ENCODE measurements at places on chromosomes 5 and 9.

DNA sequence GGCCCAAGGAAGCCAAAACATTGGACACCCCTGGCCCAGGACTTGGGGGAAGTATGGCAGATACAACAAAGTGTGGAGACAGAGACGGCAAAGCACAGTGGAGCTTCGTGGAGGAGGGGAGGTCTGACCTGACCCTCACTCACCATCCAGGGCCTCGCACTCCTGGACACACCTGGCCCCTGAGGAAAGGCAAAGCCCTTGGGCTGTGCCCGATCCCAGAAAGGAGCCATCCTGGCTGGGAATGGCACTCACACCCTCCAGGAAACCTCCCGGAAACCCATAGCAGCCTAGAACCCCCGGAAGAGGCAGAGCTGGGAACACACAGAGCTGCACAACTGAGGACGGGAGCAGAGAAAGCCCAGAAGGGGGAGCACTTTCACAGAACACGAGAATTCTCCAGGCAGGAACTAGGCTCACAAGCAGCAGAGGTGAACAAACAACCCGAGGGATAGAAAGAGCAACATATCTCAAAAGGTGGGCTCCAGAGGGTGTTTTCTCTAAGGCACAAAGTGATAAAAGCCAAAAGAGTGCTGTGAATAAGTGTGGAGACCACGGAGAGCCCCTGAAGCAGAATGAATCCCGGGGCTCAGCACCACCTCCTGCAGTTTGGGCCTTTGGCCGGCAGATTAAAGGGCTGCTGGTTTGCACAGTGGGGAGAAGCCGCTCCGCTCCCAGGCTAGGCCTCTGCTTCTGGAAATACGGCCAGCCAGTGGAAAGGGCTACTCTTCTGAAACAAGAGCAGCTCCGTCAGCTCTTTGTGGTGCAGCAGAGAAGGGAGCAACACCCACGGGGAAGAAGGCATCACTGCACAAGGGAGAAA, 108.2 kb downstream of the UBE2R2 start:
- DNase-seq = no peak

DNA sequence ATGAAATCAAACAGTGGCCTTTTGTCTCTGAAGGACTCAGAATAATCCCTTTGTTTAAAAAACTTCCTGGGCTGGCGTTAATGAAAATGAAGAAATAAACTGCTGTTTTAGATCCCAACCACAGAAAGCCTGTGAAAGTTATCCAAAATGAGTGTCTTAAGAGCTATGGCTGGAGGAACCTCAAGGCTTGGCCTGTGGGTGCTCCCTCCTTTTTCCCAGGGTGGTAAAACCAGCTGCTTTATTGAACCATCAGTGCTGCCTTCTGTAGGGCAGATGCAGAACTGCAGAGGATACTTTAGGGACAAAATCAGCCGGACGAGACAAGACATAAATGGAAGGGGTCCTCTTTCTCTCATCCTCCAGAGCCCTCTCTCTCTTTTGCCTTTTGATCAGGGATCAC, 100.9 kb downstream of the SMARCA2 start:
- DNase-seq = no peak

DNA sequence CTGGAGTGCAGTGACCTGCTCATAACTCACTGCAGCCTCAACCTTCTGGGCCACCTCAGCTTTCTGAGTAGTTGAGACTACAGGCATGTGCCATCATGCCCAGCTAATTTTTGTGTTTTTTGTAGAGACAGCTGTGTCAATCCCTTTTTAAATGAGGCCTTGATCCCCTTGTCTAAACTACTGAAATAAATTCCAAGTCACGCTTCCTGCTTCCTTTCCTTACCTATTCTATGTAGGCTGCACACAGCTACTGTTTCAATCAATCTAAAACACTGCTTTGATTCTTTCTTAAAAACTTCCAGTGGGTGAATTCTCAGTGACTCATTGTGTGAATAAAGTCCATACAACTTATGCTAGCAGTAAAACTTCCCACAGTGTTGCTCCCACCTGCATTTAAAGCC, 2.9 kb upstream of the C7 start:
- DNase-seq = no peak

DNA sequence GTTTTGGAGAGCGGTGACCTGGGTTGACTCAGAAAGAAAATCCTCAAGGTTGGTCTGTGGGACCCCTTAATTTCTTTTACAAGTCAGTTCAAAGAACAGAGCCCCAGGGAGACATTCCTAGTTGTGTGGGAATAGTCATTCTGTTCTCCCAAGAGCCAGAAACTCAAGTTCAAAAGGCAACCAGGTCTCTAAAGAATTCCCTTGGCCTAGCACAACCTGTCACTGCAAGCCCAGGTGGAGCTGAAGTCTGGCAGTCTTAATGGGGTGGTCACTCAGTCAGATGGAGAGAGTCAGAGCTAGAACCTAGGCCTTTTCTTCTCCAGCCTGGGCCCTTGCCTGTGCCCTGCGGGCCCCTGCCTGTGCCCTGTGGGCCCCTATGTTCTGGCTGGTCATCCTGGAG, 37.5 kb upstream of the CDKN2AIPNL start:
- DNase-seq = no peak

DNA sequence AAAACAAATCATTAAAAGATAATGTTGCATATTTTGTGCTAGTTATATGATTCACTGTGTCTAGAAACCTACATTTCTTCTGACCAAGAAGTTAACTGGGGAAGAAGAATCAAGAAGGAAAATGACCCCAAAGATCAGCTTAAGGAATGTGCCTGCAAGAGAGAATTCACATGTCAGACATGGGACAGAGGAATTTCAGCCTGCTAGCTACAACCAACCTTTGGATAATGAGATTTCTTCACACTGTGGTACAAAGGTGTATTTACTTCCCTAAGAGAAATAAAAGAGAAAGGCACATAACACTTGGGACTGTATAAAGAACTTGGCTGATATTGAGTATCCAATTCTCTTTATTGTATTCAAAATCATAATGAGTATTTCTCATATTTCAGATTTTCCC, 39.6 kb upstream of the ELL2 start:
- no peak for DNase-seq

- peak; percentile 21 for DNase-seq
Observed at GRCh38 chr5:169176709-169177694, 123.9 kb downstream of the SLIT3 start.

All from DMS79 (cell line).